ENCODE measurements at places on chromosomes 6 and 20.
A peak's percentile ranks its signal among the peaks of the same experiment; 100 is the strongest.

- peak; percentile 43 for DNase-seq
Measured at GRCh38 chr6:143806282-143807102, 36.6 kb upstream of the LTV1 start.

DNA sequence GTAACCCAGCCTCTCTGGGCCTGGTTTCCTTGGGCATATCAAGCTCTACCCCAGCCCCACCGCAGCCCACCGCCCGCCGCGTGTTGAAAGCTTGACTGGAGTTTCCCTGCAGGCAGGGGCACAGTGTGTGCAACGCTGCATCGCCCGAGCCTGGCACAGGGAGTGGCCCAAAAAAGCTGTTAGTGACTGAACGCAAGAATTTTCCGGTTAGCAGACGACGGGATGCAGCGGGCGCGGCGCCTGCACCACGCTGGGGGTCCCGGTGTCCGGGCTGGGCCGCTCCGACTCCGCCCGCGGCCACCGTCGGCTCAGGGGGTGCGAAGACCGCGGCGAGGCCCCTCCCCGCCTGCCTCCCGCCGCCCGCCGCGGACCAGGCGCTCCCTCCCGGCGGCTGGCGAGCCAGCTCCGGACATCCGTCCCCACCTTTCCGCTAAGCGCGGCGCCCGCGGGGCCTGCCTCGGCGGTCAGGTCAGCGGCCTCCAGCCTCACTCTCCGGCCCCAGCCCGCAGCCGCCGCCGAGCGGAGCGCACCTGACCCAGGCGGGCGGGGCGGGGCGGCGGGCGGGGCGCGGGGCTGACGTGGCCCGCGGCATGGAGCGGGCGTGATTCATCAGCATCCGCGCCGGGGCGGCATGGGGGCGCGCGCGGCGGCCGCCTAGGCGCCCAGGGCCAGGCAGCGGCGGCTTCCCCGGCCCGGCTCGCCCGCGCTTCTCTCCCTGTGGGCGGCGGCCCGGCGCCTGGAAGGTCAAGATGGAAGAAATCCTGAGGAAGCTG lies at the start of gene ARFGEF3:
TSS of gene ARFGEF3 (plus strand) at position 602 of the 773 bp plus-strand sequence. CDS start at position 750, 148 bp downstream.
- DNase-seq, result peak; percentile 62

- no peak for DNase-seq
Measured at GRCh38 chr6:110593637-110594036, 117.2 kb upstream of the SLC22A16 start.

GRCh38 chr6:141321493-141322347 lies 811.0 kb upstream of the GJE1 start:
- DNase-seq, result no peak

DNA sequence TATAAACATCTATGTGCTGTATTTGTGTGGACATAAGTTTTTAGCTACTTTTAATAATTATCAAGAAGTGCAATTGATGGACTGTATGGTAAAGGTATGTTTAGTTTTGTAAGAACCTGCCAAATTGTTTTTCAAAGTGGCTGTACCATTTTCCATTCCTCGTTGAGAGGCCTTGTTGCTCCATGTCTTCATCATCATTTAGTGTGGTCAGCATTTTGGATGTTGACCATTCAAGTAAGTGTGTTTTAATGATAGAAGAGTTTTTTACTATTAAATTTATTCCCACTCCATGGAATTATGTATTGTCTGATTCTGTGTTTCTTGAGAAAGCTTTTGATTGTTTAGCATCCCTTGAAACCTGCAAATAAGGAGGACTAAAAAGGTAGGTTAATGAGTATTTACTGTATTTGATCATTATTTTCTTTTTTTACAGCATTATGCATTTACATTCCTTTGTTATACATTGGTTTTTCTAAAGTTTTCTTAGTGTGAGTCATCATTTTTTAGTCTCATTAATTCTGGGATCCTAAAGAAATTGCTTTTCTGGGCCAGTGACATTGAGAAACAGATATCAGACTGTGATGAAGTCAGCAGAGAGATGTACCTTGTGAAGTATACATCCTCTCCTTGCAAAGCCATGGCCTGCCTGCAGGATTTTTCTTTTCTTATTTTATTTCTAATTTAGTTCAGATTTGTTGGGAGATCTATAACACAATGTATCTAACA lies 312.8 kb upstream of the PTCHD4 start:
- DNase-seq, result no peak

DNA sequence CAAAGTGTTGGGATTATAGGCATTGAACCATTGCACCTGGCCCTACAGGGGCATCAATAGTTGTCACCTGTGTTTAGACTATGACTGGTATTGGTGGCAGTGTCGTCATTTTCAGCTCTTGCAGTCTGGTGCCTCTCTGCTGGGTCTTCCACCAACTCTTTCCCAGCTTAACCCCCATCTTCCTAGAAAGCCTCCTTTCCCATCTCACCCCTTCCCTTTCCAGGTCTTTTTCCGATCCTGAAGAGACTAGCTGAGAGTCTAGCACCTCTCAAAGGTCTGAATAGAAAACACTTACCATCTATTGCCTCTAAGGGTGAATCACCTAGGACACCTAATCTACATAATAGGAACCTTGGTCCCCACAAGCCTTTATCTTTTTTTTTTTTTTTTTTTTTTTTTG lies 71.0 kb downstream of the TCP11 start:
- DNase-seq, result no peak

GRCh38 chr6:53440336-53440945 lies 91.7 kb upstream of the ELOVL5 start:
- no peak for DNase-seq

DNA sequence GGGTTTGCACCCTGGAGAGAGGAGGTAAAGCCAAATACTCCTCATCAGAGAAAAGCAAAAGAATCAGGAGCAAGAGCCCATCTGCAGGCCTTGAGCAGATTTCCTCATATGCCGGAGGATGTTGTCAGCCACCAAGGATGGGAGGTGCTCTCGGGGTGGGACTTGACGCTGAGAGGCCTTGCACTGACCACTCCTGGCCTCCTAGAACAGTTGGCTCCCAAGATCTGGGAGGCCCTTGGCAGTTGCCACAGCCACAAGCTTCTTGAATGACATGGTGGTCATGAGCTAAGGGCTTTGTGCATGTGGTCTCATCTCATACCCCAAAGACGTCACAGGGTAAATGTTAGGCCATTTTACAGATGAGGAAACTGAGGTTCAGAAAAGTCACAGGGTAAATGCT lies 75.2 kb upstream of the PMEPA1 start:
- DNase-seq, result no peak

DNA sequence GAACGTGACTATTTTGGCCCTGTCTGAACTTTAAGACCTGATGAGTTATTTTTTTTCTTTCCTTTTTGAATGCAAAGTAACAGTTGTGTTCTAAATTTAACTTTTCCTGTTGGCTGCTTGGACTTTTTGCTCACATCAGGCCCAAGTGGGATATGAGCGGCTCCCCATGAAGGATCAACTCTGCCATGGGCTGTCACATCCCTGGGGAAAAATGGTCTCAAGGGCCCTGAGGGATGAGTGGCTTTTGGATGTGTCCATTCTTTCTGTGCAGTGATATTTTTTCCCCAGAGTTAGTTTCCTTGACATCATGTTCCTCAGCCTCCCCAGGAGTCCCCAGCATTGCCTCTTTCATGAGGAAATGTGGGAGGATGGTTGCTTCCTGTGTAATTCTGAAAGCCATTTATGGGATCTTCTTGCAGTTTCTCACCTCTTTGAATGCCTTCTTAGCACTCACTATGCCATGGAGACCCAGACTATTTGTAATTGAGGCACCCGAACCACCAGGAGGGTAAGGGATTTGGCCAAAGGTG lies 92.5 kb downstream of the SLC24A3 start:
- DNase-seq, result no peak

GRCh38 chr20:53707371-53708055 lies 113.9 kb upstream of the ZNF217 start:
- DNase-seq, result no peak

GRCh38 chr6:72623808-72624207 lies 1.9 kb downstream of the KCNQ5 start:
- DNase-seq, result no peak

DNA sequence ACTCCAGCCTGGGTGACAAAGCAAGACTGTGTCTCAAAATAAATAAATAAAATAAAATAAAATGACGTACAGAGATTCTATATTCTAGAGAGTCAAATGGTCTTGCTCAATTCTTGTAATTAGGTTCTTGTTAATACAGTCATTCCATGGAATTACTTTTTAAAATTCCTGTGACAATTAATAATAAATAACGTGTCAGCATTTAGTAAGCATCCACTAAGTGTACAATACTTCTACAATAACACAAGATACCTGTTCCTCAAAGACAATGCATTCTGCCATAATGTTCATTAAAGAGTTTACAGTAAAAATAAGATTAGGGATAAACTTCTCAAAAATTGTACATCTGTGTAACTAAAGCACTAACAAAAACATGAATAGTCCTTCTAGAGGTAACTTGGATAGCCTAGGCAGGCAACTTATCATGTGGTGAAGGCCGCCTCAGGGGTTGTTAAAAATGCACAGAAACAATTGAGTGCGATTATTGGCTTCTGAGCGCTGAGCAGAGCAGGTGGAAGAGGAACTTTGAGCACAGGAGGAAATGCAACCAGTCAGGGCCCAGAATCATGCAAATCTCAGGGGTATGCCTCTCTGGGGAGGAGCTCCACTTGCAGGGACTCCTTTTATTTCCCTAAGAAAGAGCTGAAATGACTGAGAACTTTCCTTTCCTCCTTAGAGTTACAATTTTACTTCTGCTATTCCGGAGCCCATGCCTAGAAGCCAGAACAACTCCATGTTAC lies 37.1 kb downstream of the QRSL1 start:
- no peak for DNase-seq

GRCh38 chr6:139863964-139864363 lies 489.5 kb upstream of the CITED2 start:
- no peak for DNase-seq

DNA sequence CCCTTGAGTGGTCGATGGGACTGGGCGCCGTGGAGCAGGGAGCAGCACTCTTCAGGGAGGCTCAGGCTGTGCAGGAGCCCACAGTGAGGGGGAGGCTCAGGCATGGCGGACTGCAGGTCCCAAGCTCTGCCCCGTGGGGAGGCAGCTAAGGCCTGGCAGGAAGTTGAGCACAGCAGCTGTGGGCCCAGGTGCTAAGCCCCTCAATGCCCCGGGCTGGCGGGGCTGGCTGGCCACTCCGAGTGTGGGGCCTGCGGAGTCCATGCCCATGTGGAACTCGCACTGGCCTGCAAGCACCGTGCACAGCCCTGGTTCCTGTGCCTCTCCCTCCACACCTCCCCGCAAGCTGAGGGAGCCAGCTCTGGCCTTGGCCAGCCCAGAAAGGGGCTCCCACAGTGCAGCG lies 948.4 kb upstream of the EYS start:
- DNase-seq, result no peak

DNA sequence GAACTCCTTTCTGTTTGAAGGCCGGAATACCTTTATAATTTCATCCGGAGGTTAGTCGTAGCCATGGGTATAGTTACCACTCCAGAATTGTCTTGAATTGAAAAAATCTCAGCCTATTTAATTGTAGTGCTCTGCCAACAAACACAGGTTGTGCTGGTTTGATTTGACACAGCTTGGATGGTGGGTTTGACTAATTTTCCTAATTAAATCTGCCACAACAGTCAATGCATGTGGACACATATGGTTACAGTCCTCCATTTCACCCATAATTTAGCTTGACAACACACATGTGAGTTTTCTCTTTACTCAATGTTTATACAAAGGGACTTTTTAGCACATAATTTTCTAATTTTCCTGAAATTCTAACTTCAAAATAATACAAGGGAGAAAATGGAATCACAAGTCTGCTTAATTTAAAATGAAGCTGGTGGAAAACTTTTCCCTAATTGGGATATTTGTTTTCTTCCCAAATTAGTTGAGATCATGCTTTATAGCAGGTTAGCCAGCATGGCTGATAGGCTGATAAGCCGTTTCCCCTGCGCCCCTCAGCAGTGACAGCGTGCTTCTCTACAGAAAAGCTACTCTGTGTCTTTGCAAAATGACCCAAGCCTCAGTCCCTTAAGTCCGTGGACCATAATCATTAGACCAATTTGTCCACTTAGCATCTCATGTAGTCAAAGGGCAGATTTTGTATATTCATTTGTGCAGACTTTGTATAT lies 463.5 kb upstream of the FLRT3 start:
- DNase-seq, result no peak

DNA sequence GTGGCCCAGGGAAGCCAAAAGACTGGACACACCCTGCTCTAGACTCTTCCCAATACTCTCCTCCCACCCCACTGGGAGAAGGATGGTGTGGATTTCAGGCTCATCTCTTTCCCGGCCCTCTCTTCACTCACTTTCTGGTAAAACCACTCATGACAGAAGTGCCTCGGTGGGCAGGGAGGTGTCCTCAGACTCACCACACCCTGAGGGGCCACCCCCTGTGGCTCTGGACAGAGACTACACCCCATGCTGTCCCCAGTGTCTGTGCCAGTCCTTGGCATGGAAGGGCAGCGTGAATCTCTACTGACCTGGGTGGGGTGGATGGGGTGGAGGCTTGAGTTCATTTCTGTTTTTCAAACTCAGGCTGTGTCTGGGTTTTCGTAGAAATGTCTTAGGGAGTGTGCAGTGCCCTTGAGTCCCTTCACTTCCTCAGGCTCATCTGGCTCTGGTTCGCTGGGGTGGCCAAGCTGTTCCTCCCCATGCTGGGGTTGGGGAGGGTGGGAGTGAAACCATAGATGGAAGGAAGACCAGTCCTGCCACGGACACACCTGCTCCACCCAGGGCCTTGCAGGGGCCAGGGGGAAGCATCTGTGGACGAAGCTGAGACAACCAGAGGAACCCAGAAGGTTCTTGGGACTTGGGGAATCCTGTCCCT lies 59.1 kb downstream of the EZR start:
- DNase-seq, result no peak

DNA sequence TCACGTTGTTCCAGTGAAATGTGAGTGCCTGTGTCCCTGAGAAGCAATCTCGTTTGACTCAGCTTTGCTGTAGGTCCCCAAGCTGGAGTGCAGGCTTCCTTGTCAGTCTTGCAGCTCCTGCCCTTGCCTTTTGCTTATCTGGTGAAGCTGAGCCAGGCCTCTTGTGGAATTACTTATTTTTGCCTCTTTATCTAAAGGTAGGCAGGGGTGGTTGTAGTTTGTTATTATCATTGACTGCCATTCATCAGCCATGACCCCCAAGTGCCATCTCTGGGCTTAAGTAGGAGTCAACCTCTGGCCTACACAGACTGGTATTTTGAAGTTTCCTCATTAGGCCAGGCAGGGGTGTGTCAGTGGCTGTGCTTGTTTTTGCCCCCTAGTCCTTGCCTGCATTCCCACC lies 2.1 kb downstream of the TMEM14B start:
- no peak for DNase-seq

DNA sequence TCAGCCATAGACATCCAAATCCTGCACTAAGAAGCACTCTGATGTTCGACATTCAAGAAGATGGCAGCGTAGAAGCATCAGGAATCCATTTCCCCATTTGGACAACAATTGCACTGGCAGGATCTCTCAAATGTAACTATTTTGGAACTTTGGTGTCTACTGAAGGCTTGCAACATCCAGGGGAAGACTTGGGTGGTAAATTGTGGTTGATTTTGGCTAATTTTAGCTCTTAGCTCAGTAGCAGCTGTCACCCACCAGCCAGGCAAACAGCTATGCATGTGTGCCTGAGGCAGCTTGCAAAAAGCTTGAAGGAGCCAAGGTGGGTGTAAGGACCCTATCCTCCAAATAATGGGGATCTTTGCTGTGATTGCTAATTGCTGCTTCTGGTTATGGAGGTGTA lies 35.1 kb upstream of the PPP1R3G start:
- DNase-seq, result no peak

- no peak for DNase-seq
Measured at GRCh38 chr20:32404017-32404416, 45.9 kb downstream of the ASXL1 start.
